Fibroblast of the aortic adventitia (primary cell): ENCODE measurements at places on chromosomes 7 and 10.

- no peak for DNase-seq
These were observed 42.8 kb upstream of the RNF216 start for GRCh38 chr7:5824297-5824610.

DNA sequence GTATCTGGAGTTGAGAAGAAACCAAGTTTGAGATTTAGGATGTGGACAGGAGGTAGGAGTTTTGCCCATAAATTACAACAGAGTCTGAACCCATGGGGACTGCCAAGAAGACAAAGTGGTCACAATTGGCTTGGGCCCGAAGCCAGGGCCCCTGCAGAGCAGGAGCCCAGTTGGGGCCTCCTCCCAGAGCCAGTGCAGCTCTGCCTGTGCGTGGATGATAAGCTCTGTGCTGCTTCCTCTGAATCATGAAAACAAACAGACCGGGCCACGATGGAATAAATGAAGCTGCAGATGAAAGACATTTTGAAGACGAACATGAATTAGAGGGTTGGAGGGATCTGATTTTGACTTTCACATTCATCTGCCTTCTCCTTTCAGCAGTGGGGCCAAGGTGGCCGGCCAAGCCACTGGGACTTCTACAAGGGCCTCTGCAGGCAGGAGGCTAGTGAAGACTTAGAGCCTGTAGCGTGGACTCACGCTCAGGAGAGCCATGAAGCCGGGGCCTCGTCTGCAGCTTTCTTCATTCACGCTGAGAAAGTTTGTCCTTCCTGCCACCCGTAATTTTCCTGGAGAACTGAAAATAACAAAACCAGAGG is 156.8 kb upstream of the LYZL1 start:
- peak; percentile 75 for DNase-seq

- no peak for DNase-seq
These were observed 40.1 kb downstream of the LYZL2 start for GRCh38 chr10:30589441-30589840.

DNA sequence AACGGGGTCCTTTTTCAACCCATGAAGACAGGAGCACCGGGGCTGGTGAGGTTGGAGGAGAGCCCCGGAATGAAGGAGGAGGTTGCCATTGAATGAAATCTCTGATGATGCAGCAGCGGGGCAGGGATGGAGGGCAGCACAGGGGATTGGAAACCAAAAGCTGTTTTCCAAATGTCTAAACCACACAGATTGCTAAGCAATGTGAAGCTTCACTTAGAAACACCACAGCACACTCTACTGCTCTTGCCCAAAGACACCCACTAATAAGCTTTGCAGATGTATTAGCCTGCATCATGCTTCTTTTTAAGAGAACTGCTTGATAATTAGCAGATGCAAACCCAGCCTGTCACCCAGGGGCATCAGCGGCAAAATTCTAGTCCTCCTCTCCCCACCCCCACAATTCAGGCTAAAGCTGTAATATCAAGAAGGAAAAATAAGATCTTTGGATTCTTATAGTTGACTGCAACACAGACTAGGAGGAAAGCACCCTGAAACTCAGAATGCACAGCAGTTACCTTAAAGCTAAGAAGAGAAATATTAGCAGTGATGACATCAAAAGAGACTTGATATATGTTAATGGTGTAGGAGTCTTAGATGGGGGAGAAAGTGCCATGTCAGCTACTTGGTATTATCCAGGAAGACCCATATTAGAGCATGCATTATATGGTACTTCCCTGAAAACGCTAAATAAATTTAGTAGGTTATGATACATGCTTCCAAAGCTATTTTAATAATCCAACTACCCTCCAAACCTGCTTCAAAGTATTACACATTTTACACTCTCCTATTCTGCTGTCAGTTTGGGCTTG is 666.7 kb downstream of the KCNMA1 start:
- DNase-seq = no peak

DNA sequence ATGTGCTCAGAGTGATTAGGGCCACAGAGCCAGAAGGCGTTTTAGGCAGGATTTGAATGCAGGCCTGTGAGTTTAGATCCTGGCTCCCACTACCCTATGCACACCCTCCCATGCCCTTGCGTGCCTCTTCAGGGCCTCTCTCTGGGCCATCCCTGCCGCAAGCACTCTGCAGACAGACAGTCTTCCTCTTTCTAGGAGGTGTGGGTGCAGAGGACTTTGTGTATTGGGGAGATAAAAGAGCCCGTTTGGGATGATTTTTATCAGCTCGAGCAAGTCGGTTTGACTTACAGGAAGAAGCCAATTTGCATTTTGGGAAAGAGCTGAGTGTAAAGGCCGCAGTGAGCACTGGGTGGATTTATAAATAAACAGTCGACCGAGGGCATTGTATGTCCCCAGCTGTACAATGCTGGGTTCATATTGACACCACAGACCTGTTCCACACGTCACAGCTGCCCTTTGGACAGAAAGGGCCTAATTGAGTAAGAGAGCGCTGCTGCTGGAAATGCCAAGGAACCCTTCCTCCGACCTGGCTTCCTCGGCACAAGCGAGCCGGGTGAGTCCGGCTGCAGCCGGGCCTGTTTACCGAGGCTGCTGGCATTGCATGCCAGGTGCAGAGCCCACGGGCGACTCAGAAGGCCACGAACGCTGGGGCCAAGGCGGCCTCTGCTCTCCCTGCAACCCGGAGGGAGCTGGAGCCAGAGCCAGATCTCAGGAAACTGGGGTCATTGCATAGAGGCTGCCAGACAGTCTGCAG is 25.1 kb downstream of the ZMIZ1 start:
- peak; percentile 64 for DNase-seq

DNA sequence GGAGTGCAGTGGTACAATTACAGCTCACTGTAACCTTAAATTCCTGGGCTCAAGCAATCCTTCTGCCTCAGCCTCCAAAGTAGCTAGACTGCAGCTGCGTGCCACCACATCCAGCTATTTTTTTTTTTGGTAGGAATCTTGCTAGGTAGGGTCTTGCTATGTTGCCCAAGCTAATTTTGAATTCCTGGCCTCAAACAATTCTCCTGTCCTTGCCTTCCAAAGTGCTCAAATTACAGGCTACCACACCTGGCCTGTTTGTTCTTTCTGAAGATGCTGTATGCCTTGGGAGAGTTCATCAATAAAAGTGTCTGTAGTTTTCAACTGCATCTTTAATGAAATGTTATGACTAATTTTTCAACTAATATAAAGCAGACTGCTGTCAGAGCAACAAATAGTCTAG is 452 bp downstream of the SAMD9 start:
- DNase-seq = no peak
